ENCODE measurements at places on chromosomes 3 and 15. TPM values are rescaled to one million over a fixed set of nuclear protein-coding genes. Genes with fewer than 3 reads are reported as not detected.

ZNF80 gene
- 0.04 TPM for total RNA-seq

- peak; percentile 97 for DNase-seq
Measured at GRCh38 chr15:94119923-94120775, 111.2 kb upstream of the MCTP2 start.

NXPE3 gene
- 8.9 TPM for total RNA-seq

GRCh38 chr3:36992806-36993325 is at the start of gene EPM2AIP1:
EPM2AIP1 (minus strand) TSS chr3:36993131; CDS start chr3:36993077, 54 bp downstream.
- no peak for DNase-seq

GRCh38 chr3:182420741-182421140 is 372.6 kb upstream of the ATP11B start:
- no peak for DNase-seq

GRCh38 chr3:194140520-194141414 is 4.8 kb downstream of the HES1 start:
- peak; percentile 92 for DNase-seq

OXTR gene
- 0.53 TPM for total RNA-seq

DNA sequence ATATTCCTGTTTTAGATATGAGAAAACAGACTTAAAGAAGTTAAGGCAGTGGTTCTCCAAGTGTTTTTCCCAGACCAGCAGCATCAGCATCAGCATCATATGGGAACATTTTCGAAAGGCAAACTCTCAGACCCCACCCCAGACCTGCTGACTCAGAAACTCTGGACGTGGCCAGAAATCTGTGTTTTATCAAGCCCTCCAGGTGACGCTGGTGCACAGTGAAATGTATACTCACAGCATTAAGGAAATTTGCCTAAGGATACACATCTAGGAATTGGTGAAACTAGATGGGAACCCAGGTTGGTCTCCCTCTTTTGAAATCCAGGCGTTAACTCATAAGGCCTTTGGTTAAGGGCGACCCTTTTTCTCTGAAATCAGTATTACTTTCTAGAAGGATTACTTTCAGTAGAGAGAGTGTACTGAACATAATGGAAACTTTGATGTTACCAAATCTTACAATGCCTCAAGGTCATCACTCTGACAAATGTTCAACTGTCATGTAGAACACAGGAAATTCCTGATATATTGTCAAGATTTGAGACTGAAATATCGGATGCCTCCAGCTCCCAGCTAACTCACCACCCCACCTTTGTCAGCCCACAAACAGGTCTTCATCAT is 910.2 kb downstream of the ROBO1 start:
- peak; percentile 39 for DNase-seq

DNA sequence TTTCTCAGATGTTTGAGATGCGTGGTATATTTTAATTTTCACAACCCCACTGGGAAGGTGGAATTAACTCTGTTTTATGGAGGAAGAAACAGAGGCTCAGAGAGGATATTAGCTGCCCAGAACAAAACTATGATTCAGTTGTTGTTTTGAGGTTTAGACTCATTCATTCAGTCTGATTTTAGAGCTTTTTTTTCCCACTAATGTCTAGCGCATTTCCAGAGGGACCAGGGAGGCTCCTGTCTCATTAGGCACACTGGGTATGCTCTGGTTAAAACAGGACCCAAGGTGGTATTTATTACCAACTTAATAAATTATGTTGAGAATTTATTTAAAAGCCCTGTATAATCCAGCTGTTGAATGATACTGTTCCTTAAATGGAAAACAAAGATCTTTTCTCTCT is 272.0 kb upstream of the RGMA start:
- no peak for DNase-seq

- no peak for DNase-seq
Measured at GRCh38 chr3:16101295-16102186, 72.9 kb upstream of the GALNT15 start.
